Upper lobe of left lung (tissue), 6 donors: ENCODE measurements at places on chromosomes 12 and 14. TPM values are rescaled to one million over a fixed set of nuclear protein-coding genes. Genes with fewer than 3 reads are reported as not detected.

- H3K27me3 ChIP-seq: no peaks in the 10 kb centered on the region
- DNase-seq: no peak
- peaks cover 14% of the 10 kb centered on the region for H3K4me1 ChIP-seq
- H3K4me3 ChIP-seq: no peak overlapping the region
- H3K27ac ChIP-seq: no peak overlapping the region
These were observed 181.4 kb downstream of the EFCAB11 start for GRCh38 chr14:89773151-89773550.

- H3K4me3 ChIP-seq: no peak overlapping the region
- H3K27ac ChIP-seq: no peak overlapping the region
- DNase-seq: no peak
These were observed 256.9 kb upstream of the RGS6 start for GRCh38 chr14:71675126-71675899.

- H3K27me3 ChIP-seq: no peaks in the 10 kb centered on the region
- no peak overlapping the region for H3K4me3 ChIP-seq
- no peaks in the 10 kb centered on the region for H3K36me3 ChIP-seq
- H3K27ac ChIP-seq: no peak overlapping the region
- peaks cover 23% of the 10 kb centered on the region for H3K4me1 ChIP-seq
- no peak for DNase-seq
These were observed 27.4 kb downstream of the PALS1 start for GRCh38 chr14:67268426-67269150.

DNA sequence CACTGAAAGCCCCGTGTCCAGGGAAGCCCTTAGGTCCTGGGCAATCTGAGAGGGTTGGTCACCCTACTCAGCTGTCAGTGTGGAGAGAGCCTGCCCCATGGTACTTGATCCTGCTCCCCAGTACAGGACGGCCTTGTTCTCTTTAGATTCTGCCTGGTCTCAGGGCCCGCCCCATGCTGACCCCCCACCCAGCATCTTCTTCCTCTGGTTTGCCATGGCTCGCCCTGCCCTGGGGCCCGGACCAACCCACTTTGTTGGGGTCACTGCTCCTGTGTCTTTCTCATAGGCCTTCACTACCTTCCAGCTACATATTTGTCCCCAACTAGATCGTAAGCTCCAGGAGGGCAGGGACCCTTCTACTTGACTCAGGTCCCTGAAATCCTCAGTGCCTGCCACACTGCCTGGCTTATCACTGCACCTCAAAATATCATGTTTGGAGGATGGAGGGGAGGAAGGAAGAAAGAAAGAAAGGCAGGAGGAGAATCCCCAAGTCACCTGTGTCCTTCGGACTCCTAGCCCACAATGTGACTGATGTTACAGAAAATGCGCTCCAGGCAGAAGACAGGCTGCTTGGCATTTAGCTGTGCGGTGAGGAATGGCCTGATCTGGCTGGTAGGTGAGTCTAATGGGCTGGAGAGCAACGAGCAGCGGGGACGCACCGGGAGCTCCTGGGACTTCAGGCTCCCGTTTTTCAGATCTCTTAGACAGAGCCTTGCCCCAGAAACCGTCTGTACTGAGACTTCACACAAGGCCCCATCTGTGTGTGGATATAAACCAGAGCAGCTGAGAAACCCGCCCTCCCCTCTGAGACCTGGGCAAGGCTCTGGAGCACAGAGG lies 66.1 kb downstream of the C14orf132 start:
- peaks cover 8% of the 10 kb centered on the region for H3K4me1 ChIP-seq
- DNase-seq: no peak
- H3K27ac ChIP-seq: no peak overlapping the region
- H3K4me3 ChIP-seq: no peak overlapping the region

- DNase-seq: no peak
- no peaks in the 10 kb centered on the region for H3K27me3 ChIP-seq
- H3K36me3 ChIP-seq: no peaks in the 10 kb centered on the region
- H3K4me1 ChIP-seq: no peaks in the 10 kb centered on the region
- H3K4me3 ChIP-seq: no peak overlapping the region
These were observed 363.7 kb downstream of the SOX5 start for GRCh38 chr12:23585782-23586163.

GRCh38 chr14:23399591-23399990 lies 8.5 kb downstream of the MYH6 start:
- DNase-seq: no peak
- H3K4me3 ChIP-seq: no peak overlapping the region
- H3K36me3 ChIP-seq: no peaks in the 10 kb centered on the region
- no peak overlapping the region for H3K27ac ChIP-seq
- H3K27me3 ChIP-seq: no peaks in the 10 kb centered on the region

Gene AICDA
- not detected for total RNA-seq

Gene KRT85
- total RNA-seq: not detected
